Stimulated activated CD4-positive, alpha-beta T cell treated with anti-CD3 and anti-CD28 coated beads, Interleukin-12 subunit alpha, Interleukin-12 subunit beta, amount 100 ng/mL, for 48 hours (primary cell): ENCODE measurements at places on chromosomes 3 and 15.

GRCh38 chr3:189981668-189982067, 139.0 kb downstream of the P3H2 start:
- DNase-seq = no peak

DNA sequence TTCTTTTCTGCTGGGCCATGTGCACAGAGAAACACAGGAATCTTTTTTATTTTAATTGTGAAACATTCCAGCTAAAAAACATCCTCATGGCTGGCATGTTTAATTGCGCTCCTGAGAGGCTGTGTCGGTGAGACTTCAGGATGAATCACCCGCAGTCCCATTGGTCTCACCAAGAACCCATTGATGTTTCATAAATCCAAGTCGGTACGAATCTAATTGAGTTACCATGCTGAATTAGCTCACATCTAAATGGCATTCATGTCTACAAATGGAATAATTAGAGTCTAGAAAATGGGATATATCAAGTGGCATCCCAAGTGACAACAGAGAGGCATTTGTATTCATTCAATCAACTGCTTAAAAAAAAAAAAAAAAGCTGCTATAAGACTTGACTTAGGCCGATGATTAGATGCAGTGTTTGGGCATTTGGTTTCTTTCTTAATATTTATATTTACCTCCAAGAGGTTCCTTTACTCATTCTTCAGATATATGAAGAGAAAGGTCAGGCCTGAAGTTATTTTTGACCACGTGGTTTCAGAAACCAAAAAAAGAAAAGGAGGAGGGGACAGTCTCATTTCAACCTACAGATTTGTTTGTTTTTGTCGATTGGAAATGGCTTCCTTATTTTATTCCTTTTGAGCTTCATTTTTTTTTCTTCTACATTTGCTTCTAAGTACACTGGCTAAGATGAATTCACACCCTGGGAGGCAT, 79.1 kb upstream of the FOXB1 start:
- no peak for DNase-seq

DNA sequence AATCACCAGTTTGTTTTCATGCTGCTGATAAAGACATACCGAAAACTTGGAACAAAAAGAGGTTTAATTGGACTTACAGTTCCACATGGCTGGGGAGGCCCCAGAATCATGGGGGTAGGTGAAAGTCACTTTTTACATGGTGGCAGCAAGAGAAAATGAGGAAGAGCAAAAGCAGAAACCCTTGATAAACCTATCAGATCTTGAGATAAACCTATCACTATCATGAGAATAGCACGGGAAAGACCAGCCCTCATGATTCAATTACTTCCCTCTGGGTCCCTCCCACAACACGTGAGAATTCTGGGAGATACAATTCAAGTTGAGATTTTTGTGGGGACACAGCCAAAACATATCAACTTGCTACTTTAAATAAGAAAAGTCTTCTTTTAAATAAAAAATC, 28.9 kb downstream of the CD200R1L start:
- DNase-seq = no peak

DNA sequence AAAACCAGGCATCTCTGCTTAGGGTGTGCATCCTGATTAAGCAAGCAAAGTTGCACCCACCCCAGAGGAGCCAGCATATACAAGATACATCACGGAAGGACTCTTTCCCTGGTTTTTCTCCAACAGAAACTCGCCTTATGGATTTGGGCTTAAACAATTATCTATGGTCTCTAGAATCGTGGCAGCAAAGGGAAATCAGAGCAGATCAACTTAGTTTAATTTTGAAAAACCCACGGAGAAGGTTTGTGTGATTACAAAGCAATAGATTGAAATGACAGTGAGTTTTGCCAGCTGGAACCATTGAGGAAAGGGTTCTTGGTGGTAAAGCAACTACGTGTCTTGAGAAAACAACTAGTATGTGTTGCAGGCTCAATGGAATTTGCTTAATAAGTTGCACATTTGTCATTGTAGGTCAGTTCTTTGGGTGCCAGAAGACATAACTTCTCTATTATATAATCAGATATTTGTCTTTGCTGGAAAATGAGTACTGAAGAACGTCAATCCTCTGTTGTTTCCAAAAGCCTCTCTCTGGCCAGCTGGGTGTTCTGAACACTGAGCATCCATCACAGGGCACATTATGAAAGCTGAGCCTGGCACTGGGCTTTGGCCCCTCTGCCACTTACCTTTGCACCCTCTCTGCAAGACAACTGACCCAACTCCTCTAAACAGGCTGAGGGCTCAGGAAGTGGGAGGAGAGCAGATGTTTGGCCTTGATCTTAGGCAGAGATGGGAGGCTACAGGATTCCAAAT, 75.7 kb upstream of the FBN1 start:
- no peak for DNase-seq

DNA sequence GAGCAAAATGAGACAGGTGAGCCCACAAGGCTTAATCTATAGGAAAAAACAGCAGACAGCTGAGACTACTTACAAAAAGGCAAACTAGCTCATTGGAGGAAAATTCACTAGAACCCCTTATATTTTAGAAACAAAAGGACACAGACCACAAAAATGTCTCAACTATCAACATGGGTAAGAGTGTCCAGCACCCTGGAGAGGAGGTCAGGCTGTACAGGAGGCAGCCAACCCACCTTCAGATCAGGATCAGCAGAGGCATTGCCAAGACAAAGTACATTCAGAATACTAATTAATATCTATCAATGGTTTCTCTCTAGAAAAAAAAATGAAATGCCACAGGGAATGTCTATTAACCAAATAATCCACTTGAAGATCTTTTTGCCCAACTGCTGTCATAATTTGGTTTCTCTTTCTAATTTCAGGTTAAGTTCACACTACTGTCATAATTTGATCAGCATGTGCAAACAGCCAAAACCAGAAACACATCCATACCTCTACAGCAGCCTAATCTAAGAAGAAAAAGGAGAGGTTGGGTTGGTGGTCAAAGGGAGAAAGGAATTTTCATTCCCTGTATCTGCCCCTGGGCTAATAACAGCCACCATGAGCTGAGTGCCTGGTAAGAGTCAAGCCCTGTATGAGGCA, 26.0 kb upstream of the THBS1 start:
- DNase-seq = no peak

GRCh38 chr15:77986891-77987764, 90.4 kb downstream of the TBC1D2B start:
- no peak for DNase-seq

DNA sequence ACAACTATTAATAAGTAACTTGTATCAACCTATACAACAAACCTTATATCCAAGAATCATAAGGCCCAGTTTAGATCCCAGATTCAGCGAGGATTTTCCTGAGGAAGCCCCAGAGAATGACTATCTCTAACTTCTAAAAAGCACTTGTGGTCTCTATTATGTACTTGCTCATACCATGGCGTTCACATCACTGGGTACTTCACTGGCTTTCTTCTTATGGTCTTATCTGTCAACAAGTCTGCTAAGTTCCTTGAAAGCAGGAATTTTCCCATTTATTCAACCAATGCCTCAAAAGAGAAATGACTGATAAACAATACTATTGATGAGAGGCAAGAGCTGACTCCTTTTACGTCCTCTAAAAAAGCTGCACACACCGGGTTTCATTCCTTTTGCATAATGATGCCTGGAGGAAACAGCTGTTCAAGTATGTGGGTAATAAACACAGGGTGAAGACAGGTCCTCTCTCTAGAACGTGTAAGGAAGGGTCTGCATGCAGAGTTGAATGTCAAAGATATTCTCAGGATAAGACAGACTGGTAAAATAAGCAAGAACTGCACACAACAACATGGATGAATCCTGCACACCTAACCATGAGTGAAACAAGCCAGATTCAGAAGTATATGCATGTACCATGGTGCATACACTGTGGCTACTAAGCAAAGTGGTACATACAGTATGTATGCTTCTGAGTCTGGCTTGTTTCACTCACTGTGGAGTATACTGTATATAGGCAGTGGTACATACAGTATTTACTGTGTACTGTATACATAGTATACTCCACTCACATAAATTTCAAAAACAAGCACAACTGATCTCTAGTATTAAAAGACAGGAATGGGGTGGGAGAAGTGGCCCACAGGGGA, 408.7 kb downstream of the SHQ1 start:
- DNase-seq = no peak

DNA sequence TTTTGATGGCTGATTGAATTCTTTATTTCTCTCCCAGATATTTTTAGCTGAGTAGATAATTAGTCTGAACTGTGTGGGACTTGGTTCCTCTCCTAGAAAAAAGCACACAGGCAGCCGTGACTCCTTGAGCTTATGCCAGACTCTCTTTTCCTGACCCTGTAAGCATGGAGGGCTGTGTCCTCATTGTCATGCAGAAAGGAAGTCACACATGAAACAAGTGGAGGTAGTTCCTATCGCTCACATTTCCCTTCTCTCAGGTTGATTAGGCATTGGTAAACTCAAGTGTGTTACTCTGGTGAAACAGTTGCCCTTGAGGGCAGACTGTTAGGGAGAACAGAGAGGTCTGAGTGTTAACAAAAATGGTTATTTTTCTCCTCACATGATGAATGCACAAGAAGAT, 6.3 kb upstream of the RTP4 start:
- no peak for DNase-seq

GRCh38 chr3:188088948-188089685, 64.8 kb upstream of the LPP start:
- DNase-seq = no peak

- no peak for DNase-seq
These were observed 150.7 kb downstream of the KLF13 start for GRCh38 chr15:31477301-31477700.

- no peak for DNase-seq
These were observed 72.3 kb downstream of the SLC12A8 start for GRCh38 chr3:125140011-125140817.

DNA sequence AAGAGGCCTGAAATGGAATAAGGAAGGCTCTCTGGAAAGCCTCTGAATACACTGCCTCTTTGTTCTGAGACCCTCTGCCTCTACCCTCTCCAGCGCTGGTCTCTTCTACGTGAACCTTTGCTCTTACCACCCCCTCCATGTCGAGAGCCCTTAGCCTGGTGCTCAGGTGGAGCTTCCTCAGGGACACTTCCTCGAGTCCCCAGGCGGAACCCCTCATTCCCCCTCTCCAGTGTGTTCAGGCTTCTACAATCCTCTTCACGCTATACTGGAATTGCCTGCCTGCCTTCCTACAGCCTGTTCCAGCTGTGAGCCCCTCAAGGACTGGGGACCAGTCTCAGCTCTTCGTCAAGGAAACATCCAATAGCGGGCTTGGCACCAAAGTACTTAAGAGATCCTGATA, 7.4 kb downstream of the STIMATE start:
- DNase-seq = no peak

- no peak for DNase-seq
These were observed 140.7 kb downstream of the CMSS1 start for GRCh38 chr3:99958222-99958912.

DNA sequence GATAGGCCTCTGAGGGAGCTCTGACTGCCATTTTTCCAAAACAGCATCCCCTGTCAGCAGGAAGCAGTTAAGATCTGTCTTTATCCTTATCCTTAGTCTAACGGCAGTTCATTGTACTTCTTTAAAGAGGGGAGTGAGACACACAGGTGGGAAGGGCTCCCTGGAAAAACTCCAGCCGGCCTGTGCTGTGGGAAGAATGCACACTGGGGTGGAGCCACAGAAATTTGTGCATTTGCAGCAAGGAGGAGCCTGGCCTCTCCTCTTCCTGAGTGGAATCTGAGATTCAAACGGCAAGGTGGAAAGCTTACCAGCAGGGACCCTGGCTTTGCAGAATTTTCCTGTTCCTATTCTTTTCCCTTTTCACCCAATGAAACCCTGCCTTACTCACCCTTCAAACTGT, 1209.4 kb downstream of the ROBO2 start:
- no peak for DNase-seq

DNA sequence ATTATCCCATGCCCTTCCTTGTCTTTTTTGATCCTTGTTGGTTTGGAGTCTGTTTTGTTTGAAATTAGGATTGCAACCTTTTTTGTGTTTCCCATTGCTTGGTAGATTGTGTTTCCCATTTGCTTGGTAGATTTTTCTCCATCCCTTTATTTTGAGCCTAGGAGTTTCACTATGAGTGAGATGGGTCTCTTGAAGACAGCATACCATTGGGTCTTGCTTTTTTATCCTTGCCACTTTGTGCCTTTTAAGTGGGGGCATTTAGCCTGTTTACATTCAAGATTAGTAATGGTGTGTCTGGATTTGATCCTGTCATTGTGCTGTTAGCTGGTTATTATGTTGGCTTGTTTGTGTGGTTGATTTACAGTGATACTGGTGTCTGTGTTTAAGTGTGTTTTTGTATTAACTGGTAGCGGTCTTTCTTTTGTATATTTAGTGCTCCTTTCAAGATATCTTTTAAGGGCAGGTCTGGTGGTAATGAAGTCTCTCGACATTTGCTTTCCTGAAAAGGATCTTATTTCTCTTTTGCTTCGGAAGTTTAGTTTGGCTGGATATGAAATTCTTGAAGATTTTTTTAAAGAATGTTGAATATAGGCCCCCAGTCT, 70.8 kb downstream of the AKAP13 start:
- no peak for DNase-seq

- no peak for DNase-seq
These were observed 23.0 kb downstream of the HACL1 start for GRCh38 chr3:15578289-15578867.

- DNase-seq = no peak
These were observed 386.5 kb upstream of the SGO1 start for GRCh38 chr3:20572473-20572872.

DNA sequence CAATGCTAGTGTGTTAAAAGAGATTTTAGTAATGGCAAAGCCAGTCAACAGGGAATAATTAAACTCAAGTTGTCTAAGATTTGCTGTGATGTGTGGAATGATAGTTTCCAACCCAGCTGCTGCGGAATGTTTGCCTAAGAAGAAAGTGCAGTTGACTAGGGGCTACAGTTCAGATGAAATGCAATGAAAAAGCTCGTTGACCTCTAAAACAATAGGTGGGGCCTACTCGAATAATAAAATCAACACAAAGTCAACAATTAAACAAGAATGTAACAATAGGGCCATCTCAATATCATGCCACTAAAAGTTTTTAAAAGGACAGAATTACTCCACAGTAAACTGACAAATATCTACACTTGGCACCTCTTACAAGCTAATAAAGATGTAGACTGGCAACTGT, 484.2 kb downstream of the MECOM start:
- DNase-seq = no peak

GRCh38 chr3:12437861-12438260, 46.4 kb upstream of the TSEN2 start:
- no peak for DNase-seq
